ENCODE measurements at places on chromosomes 7 and 10. TPM values are rescaled to one million over a fixed set of nuclear protein-coding genes. Genes with fewer than 3 reads are reported as not detected.

DNA sequence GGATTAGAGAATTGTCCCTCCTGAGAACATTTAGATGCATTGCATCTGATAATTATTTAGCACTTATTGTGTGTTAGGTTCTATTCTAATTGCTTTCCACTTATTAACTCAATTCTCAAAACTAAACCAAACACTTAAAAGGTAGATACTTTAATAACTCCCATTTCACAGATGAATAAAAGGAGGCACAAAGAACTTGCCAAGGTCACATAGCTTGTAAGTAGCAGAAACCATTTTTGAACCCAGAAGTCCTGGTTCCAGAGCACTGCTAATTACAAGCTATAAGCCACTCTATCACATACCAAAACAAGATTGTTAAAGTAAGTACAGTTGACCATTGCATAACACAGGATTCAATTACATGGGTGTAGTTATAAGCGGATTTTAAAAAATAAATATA, 164.9 kb downstream of the CPED1 start:
- no peak for DNase-seq

SORCS1 gene
- polyA plus RNA-seq, result not detected

GRCh38 chr7:99860281-99861127, 16.3 kb downstream of the OR2AE1 start:
- DNase-seq, result no peak

PTER gene
- polyA plus RNA-seq, result 13.3 TPM

DNA sequence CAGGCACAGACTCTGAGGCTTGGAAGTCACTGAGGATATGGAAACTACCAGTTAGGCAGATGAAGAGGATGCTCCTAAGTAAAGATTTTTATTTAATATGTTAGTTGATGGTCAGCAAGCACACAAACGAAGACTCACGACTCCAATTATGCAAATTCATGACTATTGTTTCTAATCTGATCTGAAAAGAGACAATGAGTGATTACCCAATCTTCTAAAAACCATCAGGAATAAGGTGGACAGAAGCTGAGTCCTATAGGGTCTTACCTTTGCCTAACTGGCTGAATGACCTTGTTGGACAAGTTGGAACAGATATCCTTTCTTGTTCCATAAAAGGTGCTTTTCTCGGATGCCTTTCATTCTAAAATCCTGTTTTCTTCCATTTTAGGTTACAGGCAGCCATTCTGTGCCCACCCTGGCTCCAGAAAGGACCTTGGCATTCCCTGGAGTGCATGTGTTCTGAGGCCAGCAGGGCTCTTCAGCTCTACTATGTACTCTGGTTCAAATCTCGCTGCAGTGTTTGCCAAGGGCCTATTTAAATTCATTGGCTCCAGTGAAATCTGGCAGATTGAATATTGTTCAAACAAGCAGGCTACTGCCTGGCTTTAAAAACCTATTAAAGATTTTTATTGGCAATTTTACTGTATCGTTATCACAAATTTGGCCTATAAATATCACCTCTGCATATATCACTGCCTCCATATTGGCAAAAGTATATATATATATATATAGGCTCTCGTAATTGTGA, 77.5 kb downstream of the SLC25A13 start:
- DNase-seq, result no peak

- DNase-seq, result no peak
Observed at GRCh38 chr7:22588351-22588750, 88.4 kb upstream of the STEAP1B start.

GRCh38 chr7:46763344-46763743, 818.6 kb downstream of the TNS3 start:
- no peak for DNase-seq

DNA sequence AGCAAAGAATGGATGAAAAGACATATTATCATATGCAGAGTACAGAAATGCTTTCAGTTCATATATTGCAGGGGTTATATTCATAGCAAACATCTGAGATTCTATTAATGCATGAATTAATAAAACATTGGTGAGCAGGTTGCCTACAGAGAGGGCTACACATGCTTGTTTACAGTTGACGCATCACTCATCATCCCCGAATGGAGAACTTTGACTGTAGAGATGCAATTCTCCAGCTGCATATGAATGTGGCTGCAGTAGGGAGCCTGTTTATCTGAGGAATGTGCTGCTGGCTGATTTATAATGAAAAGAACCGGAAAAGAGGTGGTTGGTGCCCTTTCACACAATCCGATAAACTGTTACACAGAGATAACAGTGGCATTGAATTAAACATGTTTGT, 116.5 kb downstream of the GRM3 start:
- DNase-seq, result no peak

CTNNA3 gene
- polyA plus RNA-seq, result not detected

DNA sequence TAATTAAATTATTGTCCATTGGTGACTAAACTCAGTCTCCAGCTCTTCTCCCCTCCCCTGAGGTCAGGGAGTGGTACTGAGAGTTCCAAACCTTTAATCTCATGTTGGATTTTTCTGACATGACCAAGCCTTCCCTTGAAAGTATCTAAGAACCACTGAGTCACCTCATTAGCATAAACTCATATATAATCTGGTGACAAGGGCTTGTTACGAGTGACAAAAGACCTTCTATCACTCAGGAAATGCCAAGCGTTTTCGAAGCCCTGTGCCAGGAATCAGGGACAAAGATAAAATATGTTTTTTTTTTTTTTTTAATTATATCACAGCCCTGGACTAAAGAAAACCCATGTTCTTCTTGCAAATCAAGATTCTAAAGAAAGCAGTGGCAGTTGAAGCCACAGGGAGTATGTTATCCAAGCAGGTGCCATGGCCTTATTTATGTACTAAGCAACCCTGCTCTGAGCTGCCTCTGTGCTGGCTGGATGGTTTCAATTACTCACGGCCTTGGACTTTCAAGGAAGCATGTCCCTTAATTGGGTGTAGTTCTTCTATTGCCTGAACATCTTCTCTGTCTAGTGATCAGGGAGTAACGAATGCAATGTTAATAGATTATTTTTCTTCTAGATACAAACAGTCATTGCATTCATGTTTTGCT, 169.0 kb upstream of the PRKCQ start:
- DNase-seq, result no peak

DNA sequence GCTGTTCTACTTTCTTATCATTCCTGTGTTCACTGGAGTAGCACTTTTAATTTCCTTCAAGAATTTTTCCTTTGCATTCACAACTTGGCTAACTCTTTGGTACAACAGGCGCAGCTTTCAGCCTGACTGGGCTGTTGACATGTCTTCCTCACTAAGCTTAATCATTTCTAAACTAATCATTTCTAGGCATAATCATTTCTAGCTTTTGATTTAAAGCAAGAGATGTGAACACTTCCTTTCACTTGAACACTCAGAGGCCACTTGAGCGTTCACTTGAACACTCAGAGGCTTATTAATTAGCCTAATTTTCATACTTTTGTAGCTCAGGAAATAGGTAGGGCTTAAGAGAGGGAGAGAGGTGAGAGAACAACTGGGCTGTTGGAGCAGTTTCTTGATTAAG, 15.9 kb downstream of the C10orf90 start:
- no peak for DNase-seq

DNA sequence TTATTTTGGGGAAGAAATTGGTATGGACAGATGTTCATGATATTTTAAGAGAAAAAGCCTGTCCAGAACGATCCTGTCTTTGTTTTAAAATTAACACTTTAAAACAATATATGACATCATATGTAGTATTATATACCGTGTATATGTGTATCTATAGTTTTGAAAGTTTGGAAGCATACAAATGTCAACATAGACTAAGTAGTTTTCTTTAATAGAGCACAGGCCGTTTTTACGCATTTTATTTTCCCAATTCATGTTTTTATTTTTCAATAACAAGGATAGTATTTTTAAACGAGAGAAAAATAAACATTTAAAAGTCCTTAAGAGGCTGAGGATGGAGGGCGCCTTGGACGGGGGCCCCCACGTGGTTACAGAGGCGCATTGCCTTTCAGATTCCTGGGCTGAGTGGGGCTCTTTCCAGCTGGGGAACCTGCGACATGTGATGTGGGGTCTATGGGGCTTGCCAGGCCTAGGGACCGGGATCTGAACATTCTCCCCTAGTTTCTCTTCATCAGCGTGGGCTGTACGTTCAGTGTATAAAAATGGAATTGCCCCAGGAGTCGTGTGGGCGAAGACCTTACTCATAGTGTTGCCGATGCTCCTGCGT, 127.8 kb upstream of the ZNF746 start:
- peak; percentile 35 for DNase-seq

GRCh38 chr7:30800785-30801252, 29.6 kb downstream of the MINDY4 start:
- peak; percentile 14 for DNase-seq

NXPH1 gene
- polyA plus RNA-seq, result not detected

SFTPA2 gene
- not detected for polyA plus RNA-seq

LGI1 gene
- polyA plus RNA-seq, result not detected

DNA sequence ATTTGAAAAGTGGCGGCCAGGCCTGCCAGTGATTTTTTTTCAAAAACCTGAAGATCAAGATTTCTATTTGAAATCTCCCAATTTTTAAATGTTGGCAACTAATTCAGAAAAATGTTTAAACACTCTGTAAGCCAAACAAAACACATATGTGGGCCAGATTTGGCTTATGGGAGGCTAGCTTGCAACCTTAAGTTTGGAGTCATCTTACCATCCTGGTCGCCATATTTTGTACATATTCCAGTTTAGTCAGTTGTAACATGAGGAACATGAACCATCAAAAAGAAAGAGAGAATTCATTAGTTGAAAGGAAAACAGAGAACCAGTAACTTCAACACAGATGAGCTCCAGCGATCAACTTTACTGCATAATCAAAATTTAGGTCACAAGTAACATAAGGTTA, 115.4 kb downstream of the TMEM26 start:
- DNase-seq, result no peak

- DNase-seq, result no peak
Observed at GRCh38 chr10:11336722-11337162, 274.7 kb downstream of the USP6NL start.

CTAGE4 gene
- not detected for polyA plus RNA-seq

OIT3 gene
- polyA plus RNA-seq, result not detected

GRCh38 chr10:120508966-120509365, 51.9 kb downstream of the PLPP4 start:
- no peak for DNase-seq

EIF5AL1 gene
- polyA plus RNA-seq, result 0.21 TPM

SEC23IP gene
- polyA plus RNA-seq, result 41.2 TPM

- DNase-seq, result no peak
Observed at GRCh38 chr10:25493122-25493893, 318.5 kb downstream of the GPR158 start.

SLC26A5 gene
- not detected for polyA plus RNA-seq

GRCh38 chr7:38630720-38631673, at the start of gene AMPH:
AMPH (minus strand) TSS chr7:38631373; CDS start chr7:38631351, 22 bp downstream.
- DNase-seq, result no peak

DNA sequence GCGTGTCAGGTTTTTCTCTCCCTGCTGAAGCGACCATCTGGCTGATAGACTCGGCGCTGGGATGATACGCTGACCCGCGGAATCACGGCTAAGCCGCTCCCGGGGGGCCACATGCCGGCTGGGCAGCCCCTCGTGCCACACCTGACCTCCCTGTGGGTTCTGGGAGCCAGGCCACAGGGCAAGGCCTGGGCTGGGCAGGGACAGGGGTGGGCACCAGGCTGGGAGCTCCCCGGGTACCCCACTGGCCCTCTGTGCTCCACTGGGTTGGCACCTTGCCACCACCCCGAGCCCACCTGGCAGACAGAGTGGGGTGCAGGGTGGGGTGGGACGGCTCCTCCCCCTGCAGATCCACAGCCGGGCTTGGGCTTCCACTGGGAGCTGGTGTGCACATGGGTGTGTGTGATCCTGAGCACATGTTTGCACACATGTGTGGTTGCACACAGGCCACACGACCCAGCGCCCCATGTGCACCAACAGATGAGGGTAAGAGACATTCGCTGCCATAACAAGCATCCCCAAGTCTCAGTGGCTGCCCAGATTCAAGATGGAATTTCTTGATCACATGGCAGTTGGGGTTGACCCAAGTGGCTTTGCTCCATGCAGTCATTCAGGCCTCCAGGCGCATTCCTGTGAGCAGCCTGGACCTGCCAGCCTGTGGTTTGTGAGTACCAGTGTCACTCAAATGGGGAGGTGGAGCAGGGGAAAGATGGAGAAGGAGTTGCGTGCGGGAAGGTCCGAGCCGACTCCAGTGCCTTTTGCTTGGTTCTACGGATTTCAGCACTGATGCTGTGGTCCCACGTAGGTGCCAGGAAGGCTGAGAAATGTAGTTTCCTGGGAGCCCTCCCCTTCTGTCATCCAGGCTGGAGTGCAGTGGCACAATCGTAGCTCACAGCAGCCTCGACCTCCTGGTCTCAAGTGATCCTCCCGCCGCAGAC, 79.7 kb downstream of the UNCX start:
- DNase-seq, result no peak

GNGT1 gene
- polyA plus RNA-seq, result not detected

PON1 gene
- polyA plus RNA-seq, result 0.75 TPM

GPR15LG gene
- polyA plus RNA-seq, result not detected

SLC26A3 gene
- polyA plus RNA-seq, result not detected

- no peak for DNase-seq
Observed at GRCh38 chr7:155663937-155664336, 19.5 kb downstream of the RBM33 start.

- DNase-seq, result no peak
Observed at GRCh38 chr7:88540012-88540411, 219.5 kb upstream of the ZNF804B start.

CPN1 gene
- polyA plus RNA-seq, result not detected

CREB5 gene
- not detected for polyA plus RNA-seq

DNA sequence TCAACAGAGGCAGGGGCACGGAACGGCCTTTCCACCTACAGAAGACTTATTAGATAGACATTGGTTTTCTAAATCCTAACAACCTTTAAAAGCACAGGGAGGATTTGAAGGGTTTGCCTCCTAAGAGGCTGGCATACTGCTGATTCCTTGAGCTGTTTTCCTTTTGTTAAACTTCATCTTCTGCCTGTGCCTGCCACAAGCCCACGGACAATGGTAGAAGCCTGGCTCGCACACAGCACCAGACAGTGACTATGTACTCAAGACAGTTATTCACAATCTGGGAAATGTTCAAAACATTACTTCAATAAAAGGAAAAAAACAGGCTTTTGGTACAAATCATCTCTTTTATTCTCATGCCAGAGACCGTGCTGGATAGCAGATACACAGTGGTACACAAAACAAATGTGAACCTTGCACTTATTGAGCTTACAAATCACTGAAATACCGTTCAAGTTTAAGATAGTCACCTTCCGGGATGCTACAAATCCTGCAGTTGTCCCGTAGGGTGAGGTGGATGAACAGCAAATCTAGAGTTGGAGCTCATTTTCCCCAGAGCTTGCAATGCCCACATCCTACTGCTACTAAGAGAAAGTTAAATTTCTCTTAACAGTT, 63.9 kb downstream of the VPS41 start:
- DNase-seq, result no peak

Measured in immature natural killer cell (primary cell).